ENCODE measurements at places on chromosomes 7 and 10.

DNA sequence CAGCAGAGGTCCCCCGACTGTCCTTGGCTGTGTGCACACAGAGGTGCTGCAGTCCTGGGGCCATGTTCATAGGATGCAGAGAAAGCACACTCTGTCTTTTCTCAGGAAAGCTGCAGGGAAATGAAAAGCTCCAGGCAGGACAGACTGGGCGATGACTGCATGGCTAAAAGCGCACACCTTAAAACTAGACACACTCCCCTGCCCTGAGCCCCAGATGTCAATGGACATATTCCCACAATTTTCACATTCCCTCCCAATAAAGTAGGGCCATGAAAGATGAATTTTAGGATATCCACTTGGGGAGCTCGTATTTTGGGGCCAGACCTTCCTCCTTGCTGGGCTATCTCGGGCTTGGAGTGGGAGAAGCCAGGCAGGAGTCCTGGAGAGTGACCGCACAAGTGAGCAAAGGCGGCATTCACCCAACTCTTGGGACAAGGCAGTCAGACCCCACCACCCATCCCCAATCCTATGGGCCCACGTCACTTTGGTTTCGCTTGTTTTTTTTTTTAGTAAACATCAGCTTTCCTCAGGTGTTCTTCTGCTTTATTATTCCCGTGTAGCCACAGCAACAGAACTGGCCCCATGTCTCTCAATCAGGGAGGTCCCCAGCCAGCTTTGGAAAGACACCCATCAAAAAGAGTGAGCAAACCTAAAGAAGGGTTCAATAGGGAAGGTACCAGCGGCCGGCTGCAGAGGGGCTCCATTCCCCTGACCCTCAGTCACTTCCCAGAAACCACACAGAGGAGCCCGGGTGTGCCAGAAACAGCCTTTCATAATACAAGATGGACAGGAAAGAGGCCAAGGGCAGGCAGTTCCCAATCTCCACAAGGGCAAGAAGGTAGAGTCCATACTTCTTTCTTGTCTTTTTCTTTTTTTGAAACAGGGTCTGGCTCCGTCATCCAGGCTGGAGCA, 12.7 kb downstream of the GPRIN2 start:
- no peak for DNase-seq

DNA sequence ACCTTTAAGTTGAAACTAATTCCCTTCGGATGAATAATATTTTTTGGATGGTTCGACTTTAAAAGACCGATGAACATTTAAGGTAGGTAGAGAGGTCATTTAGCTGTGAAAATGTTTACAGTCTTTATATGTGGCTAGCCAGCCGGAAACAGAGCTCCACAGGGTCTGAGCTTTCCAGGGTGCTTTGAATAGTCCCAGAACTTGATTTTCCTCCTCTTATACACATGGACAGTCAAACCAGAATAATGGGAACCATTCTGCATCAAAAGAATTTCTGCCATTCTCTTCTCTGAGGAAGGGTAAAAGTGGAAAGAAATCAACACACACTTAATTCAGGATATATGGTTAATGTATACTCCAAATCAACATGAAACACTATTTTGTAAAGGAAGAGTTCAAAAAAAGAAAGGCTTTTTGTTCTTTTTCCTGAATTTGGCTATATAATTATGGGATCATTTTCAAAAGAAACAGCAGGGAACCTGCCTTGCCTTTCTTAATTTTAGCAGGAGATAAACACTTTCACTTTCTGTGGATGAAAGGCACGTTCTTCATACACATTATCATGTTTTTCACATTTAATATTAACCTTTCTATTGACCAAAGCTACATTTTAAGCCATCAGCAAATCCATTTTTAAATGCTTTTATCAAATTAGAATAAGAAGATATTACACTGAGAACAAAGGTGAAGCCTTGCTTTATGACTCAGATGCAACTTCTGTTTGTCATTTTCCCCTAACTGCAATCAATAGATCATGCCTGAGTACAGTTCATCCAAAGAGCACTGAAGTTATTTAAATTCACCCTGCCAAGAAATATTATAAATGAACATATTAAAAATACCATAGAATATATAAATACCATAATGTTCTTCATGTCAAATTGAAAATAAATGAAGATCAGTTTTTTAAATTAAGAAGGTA, 307.3 kb downstream of the THSD7A start:
- DNase-seq = no peak

DNA sequence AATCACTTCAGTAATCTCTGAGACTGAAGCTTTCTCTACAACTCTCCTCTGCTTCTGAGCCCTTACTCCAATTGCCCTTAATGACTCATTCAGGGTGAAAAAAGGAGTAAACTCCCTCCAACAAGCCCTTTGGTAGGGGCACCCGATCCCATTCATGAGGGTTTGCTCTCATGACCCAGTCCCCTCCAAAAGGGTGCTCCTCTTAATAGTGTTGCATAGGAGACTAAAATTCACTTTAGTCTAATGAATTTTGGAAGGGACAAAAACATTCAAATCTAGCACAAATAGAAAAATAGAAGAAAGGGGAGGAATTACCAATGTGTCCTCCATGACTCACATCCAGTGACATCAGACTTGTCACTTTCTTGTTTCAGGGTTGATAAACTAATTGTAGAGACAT, 66.2 kb upstream of the CCNY start:
- peak; percentile 7 for DNase-seq

DNA sequence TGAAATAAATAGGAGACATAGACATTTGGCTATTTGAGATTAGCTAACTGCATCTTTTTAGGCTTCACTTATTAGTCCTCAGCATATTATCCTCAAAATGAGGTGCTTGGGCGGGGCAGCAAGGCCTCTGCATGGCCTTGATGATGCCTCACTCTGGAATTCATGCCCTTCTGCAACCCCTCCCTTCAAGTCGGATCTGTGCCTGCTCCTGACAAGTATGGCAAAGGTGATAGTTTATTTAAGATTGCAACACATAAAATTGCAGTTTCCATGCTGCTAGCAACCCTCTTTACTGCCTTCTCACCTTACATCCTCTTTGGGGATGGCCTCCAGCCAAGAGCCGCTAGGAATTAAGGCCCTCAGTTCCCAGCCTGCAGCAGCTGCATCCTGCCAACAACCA, 241.3 kb upstream of the ADARB2 start:
- no peak for DNase-seq

- no peak for DNase-seq
These were observed 27.7 kb upstream of the BET1 start for GRCh38 chr7:94031865-94032264.

GRCh38 chr7:120276720-120277119, 3.7 kb downstream of the KCND2 start:
- DNase-seq = no peak

DNA sequence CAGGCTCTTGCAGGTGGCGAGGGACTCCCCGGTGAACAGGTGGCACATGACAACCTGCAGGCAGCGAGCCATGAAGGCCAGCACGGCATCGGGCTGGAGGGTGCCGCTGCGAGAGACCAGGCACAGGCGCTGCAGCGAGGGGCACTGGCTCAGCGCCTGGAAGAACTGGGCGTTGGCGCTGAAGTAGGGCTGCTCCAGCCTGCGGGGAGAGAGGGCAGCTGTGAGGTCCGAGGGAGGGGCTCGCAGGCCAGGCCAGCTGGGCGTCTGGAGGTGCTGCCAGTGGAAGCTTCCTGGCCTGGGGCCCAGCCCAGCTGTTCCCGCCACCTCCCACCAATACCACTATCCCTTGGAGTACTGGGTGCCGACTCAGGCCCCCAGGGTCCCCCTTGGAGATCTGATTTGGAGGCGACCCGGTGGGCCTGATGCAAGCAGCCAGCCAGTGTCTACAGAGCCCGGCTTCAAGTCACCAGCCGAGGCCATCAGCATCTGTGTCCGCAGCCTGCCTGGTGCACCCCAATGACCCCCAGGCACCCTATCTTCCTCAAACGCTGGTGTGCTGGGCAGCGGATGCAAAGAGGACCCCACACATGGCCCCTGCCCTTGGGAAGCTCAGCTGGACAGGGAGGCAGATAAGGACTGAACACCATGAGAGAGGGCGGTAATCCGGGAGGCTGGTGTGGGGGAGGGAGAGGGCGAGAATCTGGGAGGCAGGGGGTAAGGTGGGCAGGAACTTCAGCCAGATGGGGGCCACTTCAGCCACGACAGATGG, 67.8 kb upstream of the TNRC18 start:
- no peak for DNase-seq

DNA sequence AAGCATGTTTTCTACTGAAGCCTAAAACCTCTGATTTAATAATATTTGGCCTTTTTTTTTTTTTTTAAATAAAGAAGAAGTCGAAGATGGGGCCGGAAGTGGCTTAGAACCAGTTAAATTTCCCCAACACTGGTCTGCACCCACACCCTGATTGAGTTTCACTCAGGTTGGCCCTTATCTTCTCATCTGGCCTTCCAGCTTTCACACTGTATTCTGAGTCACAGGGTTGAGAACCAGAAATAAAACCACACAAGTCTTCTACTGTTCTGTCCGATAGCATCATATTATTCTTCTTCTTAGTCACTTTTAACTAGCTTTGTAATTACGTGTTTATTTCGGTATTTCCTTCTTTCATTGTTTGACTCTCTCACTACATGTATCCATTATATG, 9.9 kb downstream of the ZNF365 start:
- peak; percentile 95 for DNase-seq

GRCh38 chr10:127449490-127449889, 99.6 kb upstream of the NPS start:
- DNase-seq = no peak

DNA sequence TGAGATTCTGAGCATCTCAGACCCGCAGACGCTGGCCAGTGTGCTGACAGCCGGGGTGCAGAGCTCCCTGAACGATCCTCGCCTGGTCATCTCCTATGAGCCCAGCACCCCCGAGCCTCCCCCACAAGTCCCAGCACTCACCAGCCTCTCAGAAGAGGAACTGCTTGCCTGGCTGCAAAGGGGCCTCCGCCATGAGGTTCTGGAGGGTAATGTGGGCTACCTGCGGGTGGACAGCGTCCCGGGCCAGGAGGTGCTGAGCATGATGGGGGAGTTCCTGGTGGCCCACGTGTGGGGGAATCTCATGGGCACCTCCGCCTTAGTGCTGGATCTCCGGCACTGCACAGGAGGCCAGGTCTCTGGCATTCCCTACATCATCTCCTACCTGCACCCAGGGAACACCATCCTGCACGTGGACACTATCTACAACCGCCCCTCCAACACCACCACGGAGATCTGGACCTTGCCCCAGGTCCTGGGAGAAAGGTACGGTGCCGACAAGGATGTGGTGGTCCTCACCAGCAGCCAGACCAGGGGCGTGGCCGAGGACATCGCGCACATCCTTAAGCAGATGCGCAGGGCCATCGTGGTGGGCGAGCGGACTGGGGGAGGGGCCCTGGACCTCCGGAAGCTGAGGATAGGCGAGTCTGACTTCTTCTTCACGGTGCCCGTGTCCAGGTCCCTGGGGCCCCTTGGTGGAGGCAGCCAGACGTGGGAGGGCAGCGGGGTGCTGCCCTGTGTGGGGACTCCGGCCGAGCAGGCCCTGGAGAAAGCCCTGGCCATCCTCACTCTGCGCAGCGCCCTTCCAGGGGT, 703 bp downstream of the RBP3 start:
- DNase-seq = no peak

GRCh38 chr7:47991270-47991669, 11.9 kb upstream of the HUS1 start:
- DNase-seq = no peak

- peak; percentile 26 for DNase-seq
These were observed 20.8 kb upstream of the NRP1 start for GRCh38 chr10:33355274-33355673.

GRCh38 chr7:149716932-149717307, 56.5 kb downstream of the ZNF467 start:
- DNase-seq = no peak

DNA sequence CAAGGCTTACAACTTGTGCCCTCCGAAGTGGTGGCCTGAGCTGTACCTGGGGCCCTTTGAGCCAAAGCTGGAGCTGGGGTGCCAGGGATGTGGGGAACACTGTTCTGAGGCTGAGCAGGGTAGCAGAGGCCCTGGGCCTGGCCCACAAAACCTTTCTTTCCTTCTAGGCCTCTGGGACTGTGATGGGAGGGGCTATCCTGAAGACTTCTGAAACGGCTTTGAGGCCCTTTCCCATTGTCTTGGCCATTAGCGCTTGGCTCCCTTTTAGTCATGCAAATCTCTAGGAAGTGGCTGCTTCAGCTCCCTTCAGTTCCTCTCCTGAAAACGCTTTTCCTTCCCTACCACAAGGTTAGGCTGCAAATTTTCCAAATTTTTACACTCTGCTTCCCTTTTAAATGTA, 16.8 kb upstream of the CRYGN start:
- DNase-seq = no peak

GRCh38 chr7:47427051-47427643, 154.8 kb downstream of the TNS3 start:
- no peak for DNase-seq

DNA sequence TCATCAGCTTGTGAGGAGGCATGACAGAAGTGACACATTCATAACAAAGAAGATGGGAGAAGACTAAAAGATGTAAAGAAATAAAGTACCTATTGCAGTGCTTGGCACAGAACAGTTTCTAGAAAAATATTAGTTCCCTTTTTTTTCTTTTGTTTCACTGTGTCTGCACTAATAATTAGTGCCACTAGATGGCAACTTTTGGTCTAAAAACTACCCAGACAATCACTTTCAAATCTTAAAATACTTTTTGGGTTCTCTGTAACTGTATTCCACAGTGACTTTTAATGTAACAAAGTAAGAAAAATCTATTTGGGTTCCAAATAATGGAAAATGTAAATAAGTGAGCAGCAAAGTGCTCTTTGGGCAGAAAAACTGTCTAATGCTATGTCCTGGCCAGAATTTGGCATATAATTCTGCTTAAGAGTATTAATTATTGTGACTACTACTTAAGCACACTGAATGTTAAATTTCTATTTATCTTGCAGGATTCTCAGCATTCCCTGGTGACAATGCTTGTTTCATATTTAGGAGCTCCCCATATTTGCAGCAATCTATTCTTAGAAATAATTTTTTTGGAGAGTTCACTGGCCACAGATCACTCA, 134.8 kb upstream of the KIF5B start:
- peak; percentile 54 for DNase-seq

DNA sequence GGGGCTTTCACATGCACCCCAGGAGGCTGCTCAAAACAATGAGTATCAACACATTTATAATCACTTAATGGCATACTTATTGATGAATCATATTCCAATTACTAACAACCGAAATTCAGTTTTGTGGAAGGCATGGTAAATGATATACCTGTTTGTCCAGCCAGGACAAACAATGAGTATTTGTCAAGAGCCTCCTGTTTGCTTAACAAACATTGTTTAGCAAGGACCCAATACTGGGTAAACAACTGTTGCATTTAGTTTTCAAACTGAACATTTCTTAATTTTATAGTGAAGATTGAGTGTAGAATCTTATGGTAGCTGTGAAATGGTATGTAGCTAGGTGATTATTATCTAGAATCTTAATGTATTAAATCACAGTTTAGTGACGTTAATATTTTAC, 473.7 kb downstream of the ATRNL1 start:
- DNase-seq = no peak
